AG08396 (cell line): ENCODE measurements at places on chromosomes 12 and 14.

DNA sequence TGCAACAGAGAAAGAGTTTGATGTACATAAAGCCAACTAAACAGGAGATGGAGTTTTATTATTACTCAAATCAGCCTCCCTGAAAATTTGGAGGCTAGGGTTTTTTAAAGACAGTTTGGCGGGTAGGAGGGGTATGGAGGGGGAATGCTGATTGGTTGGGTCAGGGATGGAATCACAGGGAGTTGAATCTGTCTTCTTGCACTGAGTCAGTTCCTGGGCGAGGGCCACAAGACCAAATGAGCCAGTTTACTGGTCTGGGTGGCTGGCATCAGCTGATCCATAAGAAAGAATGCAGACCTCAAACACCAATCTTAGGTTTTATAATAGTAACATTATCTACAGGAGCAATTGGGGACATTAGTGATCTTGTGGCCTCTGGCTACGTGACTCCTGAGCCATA lies 64.9 kb downstream of the RIN3 start:
- peak; percentile 22 for DNase-seq

- no peak for DNase-seq
Measured at GRCh38 chr14:37589715-37590427, 5.2 kb downstream of the FOXA1 start.

DNA sequence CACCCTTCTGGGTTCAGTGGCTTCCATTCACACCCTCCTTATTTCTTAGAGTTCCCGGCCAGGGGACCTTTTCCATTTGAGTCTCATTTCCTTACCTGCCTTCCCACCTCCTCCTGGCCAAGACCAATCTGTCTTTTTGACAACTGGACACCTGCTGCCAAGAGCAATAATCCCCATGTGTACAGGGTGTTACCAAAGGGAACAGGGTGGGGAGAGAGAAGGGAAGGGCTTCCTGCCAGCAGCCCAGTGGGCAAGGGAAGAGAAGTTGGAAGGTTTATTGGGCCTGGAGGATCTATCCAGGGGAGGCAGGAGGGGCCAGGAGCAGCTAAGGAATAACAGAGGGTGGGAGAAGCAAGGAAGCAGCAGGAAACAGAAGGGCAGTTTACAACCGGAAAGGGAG lies 346.2 kb downstream of the C12orf75 start:
- no peak for DNase-seq

- DNase-seq = no peak
Measured at GRCh38 chr12:114938487-114939210, 254.7 kb upstream of the TBX3 start.

GRCh38 chr12:107090711-107091110 lies 2.6 kb downstream of the CRY1 start:
- DNase-seq = no peak
